ENCODE measurements at places on chromosomes 6 and 20.
A peak's percentile ranks its signal among the peaks of the same experiment; 100 is the strongest.

- no peak for DNase-seq
These were observed 32.7 kb downstream of the TRDN start for GRCh38 chr6:123604067-123604466.

DNA sequence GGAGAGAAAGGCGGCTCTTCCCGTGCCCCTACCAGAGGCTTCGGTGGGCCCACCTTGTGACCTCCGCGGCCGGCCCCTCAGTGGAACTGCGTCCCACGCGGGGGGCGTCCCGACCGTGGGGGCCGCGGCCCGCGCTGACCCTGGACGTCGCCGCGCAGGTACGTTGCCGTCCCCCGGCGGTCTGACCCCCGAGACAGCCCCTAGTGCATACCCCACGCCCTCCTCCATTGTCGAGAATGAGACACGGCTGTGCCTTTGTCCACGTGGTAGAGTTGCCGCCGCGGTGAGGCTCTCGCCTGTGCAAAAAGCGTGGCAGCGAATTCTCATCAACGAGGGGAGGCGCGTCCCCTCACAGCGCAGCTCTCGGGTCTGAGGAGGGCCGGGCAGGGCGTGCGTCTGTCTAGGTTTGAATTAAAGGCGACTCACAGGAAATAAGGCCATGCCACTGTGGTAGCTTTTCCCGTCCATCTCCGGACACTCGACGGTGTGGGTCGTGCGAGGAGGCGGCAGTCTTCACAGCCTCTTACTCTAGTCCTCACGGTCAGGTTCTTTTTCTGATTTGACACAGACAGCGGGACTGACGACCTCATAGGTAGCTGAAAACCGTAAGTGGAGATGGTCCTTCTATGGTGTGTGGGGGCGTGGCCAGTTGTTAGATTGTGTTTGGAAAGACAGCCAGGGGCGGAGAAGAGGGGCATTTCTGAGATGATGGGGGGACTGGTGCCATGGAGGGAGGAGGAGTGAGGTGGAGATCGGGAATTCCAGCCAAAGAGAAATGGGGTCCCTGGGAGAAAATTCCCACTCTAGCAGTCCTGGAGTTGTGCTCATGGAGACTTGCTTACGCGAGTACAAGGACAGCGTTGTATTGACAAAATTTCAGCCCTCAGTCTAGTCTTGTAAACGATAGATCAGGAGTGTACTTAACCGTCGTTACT, 580 bp downstream of the NXT1 start:
- peak; percentile 67 for DNase-seq

DNA sequence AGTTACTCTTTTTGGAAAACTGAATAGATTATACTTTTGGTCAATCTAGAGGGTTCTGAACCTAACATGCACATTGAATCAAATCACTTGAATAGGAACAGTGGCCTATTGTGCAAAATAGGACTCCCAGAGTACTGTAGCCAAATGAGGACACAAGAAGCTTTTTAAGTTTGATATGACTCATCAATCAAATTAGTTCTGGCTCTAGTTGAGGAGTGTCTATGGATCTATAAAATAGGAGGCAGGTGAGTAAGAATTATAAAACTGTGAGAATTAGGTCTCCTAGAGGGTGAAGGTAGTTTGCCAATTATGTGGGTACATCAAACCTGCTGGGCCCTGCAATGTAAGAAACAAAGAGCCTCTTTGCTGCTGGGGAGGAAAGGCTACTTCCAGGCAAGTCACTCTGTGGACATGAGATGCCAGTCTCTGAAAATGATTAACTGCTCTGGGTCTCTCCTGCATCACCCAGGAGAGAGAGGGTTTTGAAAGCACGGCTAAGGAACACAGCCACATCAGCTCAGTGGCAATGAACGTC, 112.3 kb downstream of the RCAN2 start:
- DNase-seq: no peak

GRCh38 chr6:105005451-105005850, 48.5 kb downstream of the LIN28B start:
- DNase-seq: peak; percentile 49

- DNase-seq: peak; percentile 80
These were observed 59.2 kb downstream of the TRAM2 start for GRCh38 chr6:52517502-52518278.

DNA sequence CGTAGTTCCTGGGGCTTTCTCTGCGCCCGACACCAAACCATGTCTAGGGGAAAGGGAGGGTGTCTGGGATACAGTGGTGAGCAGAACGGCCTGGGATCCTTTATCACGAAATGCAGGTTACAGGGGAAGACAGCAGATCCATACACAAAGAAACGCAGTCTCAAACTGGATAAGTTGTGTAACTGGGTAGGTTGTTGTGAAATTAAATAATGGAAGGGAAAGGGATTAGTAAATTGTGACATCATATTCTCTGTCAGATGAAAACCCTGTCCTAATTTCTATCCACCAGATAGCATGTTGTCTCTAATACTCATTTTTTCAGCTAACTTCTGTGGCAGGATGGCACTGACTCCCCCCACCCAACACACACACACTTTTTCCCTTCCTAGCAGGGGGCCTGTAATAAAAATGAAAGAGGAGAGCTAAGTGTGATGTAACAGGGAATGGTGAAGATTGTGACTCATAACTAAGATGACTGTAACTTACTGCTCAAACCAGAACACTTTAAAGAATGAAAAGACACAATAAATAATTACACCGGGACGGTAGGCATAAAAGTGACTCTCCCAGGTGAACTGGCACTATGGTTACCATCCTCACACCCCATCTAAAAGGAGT, 769 bp upstream of the TRPC4AP start:
- DNase-seq: peak; percentile 58

- DNase-seq: no peak
These were observed 4.9 kb upstream of the CDSN start for GRCh38 chr6:31125162-31125561.

- DNase-seq: no peak
These were observed 12.3 kb upstream of the CST7 start for GRCh38 chr20:24936526-24937407.

DNA sequence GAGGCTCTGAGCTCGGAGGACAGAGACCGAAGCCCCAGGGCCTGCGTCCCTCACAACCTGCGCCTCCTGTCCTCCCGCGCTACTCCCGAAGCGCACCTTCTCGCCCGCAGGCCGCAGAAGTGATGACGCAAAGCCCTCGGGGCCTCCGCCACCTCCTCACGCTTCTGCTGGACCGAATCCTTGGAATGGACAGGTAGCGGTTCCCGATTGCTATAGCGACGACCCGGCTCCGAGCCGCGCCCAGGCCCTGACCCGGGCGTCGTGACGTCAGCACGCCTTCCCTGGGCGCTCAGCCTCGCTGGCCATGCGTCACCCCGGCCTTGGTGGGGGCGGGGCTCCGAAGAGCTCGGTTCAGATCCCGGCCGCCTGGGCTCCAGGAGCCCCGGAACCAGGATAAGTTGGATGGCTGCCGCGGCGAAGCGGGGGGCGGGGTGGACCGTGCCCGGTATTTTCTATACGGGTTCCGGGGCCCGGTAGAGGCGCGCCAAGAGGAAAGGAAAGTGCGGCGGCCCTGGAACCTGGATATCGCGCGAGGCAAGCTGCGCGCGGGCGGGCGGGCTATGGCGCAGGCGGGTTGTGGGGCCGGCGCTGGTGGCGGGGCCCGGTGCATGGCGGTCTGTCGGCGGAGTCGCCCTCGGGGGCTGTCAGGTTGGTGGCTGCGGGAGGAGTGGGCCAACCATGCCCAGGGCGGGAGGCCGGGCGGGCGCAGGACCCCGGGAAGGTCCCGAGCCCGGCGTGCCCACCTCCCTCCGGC, at the start of gene ZNF76:
Gene ZNF76 (plus strand): TSS at position 542 of the 754 bp plus-strand sequence. CDS start 21,417 bp downstream, outside the sequence.
- DNase-seq: peak; percentile 99

GRCh38 chr6:46325561-46326530, 155.1 kb upstream of the ENPP5 start:
- peak; percentile 18 for DNase-seq

GRCh38 chr6:42424906-42425474, 26.7 kb downstream of the TRERF1 start:
- DNase-seq: no peak

- no peak for DNase-seq
These were observed 117.6 kb upstream of the UST start for GRCh38 chr6:148629181-148629580.

DNA sequence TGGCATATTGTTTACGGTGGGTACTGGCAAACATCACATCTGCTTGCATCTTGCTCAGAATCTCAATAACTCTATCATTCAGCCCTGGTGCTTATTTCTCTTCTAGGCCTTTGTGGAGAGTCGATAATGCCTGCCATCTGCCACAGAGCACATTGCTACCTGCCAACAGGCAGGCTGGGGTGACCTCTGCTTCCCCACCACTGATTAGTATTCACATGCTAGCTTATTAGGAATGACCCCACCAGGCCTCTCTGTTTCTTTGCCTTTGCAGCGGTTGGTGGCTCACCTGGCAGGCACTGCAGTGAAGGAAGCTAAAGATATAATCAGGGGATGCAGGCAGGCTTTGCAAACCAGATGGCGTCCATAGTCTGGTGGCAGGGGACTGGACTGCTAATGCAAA, 154.5 kb downstream of the MMS22L start:
- no peak for DNase-seq

Data from OCI-M1 (cell line).